GM04503 (cell line): ENCODE measurements at places on chromosomes 1 and 21.
A peak's percentile ranks its signal among the peaks of the same experiment; 100 is the strongest.

DNA sequence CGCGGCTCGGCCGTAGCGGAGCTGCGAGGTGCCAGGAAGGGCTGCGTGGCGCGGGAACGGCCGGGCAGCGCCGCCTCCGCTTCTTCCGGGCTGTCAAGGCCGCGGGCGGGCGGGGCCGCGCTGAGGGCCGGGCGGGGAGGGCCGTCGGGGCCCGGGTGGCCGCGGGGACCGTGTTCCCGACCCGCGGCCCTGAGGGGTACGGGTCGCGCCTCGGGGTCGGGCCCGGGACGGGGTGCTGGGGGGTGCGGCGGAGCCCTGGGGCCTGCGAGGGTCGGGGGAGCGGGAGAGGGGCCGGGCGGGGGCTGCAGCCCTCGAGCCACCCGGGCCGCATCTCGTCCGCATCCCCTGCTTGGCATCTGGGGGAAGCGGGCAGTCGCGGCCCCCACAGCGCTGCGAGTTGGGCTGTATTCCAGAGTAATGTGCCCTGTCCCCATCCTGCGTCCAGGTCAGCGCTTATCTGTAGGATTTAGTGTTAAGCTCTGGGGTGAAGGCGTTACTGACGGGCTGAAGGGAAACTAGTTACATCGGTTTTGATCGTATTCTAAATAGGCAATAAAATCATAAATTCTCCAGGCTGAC, 379 bp downstream of the RER1 start:
- DNase-seq, result no peak

DNA sequence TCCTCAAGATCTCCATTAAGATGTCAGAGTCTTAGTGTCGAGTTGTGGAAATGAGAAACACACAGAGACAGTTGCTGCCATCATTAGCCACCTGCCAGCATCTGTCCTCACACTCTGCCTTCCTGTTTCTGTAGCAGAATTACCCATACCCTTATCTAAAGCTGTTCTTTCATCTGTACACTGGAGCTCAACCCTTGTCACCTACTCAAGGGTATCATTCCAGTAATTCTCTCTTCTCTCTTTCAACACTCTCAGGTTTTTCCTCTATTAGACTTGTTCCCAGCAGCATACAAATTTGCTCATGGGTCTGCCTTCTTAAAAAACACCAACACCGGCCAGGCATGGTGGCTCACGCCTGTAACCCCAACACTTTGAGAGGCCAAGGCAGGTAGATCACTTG, 27.4 kb upstream of the RNF2 start:
- DNase-seq, result no peak

DNA sequence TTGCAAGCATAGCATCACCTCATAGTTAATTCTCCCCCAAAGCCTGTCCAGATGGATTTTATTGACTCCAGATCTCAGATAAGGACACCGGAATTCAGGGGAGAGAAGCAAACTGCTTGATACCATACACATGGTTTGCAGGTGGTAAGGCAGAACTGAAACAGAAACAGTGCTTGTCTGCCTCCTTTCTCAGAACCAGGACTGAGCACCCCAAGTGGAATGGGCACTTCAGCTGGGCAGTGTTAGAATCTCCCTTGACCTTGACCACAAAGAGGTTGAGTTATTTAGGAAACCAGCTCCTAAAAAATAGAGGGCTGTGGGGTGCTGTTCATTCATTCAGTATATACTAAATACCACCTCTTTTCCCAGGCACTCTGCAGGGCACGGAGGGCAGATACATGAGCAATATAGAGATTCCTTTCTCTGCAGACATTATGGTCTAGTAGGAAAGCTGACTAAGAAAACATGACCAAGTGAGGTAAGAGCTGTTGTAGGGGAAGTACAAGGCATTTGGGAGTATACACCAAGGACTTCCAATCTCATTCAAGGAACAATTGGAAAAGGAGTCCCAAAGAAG, 185.2 kb downstream of the C1orf94 start:
- DNase-seq, result no peak

DNA sequence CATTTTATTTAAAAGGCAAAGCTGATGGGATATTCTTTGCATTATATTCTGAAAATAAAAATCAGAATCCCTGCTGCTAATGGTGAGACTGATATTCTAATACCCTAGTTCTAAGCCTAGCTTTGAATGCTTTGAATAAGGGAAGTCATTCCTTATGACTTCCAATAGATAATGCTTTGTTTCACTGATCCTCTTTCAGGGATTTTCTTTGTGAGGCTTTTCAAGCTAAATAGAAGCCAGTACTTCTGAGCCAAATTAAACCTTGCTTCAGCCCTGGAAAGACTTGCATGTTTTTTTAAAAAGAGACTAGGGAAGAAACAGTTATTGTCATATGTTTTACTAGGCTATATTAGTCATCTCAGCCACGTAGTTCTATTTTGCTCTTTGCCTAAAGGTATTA, 68.5 kb upstream of the CACYBP start:
- no peak for DNase-seq

DNA sequence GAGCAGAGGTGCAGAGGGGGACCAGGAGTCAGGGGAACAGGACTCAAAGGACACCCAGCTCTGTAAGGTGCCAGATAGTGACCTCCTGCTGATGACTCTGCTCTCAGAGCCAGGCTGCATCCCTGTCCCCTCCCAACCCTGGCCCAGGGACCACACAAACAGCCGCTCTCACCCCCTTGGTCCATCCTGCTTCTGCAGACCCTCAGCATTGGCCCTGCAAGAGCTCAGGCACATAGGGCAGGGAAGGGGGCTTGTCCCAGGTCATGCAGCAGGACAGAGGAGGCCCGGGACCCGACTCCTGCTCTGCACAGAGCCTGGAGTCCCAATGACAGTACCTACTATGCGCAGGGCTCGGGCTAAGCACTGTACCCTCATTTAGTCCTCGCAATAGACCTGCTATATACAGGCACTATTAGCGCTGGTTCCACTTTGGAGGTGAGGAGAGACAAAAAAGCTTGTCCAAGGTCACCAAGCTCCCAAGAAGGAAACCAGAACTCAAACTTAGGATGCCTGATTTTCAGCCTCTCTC, 15.7 kb downstream of the EPHA2 start:
- DNase-seq, result no peak

DNA sequence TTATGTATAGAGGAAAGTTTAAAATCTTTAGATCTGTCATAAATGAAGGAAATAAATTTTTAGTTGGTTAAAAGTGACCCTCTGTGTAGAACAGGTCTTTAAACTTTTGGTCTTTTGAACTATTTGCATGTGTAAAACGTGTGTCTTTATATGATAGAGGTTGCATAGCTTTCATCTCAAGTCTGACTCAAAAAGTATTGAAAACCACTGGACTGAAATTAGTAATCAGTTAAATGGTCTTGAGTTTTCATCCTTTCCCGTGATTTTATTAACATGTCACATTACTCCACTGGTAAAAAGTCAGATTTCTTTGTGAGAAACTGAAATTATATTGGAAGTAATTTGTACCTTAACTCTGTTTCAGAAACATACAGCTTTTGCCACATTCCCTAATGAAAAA, 1.8 kb downstream of the RNPC3 start:
- DNase-seq, result no peak

DNA sequence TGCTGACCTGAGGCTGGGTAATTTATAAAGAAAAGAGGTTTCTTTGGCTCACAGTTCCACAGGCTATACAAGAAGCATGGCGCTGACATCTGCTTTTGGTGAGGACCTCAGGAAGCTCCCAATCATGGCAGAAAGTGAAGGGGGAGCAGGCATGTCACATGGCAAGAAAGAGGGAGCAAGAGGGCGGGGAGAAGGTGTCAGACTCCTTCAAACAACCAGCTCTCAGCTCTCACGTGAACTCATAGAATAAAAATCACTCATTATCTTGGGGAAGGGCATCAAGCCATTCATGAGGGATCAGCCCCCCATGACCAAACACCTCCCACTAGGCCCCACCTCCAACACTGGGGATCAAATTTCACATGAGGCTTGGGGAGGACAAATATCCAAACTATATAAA, 266.8 kb downstream of the RHOU start:
- DNase-seq, result no peak

DNA sequence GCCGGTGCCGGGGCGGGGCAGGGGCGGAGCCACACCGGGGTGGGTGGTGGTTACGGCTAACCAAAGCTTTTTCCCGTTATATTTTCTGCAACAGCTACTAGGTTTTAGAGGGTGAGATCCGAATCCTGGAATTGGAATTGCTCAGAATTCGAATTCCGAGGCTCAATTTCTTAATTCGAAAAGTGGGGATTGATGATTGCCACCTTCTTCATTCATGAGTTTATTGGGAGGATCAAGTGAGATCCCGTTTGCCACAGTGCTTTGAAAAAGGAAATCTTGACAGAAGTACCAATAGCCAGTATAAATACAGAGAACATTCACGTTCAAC, 207 bp upstream of the SVBP start:
- no peak for DNase-seq

GRCh38 chr1:224390517-224390916, 33.8 kb downstream of the CNIH4 start:
- DNase-seq, result no peak

GRCh38 chr1:16112596-16113555, 39.4 kb upstream of the FAM131C start:
- no peak for DNase-seq

GRCh38 chr1:172378109-172378760, 42.2 kb upstream of the C1orf105 start:
- DNase-seq, result no peak

GRCh38 chr1:185561629-185562028, 172.6 kb upstream of the HMCN1 start:
- peak; percentile 64 for DNase-seq

DNA sequence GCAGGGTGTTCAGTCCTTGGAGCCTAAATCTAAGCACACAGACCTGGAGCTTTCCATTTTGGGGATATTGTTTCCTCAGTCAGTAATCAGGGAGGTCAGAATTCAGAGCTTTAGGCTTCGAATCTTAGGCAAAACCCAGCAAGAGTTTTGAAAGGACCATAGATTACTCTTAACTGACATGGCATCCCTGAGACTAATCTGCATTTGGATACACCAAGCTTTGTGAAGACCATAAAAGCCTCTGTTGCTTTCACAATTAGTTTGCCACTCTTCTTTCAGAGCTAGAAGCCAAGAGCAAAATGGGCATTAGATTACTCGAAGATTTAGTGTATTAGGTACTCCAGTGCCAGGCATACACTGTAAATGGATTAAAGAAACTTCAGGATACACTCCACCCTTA, 131.8 kb upstream of the GREM2 start:
- no peak for DNase-seq

- no peak for DNase-seq
These were observed 336.5 kb downstream of the RPS6KC1 start for GRCh38 chr1:213387380-213388015.

DNA sequence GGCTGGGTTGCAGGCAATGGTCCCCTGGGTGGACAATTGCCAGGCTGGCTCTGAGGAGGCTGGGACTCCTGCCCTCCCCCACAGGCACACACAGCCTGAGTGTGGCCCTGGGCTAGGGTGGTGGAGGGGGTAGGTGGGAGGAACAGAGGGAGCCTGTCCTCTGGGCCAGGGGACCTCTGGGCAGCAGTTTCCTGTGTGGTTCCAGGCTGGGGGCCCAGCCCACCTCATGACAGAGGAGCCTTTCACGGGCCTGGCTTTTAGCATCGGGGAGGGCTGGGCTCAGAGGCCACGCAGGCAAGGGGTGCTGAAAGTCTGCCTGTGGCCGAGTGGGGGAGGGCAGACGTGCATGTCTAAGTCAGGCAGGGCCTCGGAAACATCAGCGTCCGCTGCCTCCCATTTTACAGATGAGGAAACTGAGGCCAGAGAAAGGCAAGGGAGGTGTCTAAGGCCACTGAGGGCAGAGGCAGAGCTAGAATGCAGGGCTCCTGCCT, 7.0 kb downstream of the EXTL1 start:
- no peak for DNase-seq

DNA sequence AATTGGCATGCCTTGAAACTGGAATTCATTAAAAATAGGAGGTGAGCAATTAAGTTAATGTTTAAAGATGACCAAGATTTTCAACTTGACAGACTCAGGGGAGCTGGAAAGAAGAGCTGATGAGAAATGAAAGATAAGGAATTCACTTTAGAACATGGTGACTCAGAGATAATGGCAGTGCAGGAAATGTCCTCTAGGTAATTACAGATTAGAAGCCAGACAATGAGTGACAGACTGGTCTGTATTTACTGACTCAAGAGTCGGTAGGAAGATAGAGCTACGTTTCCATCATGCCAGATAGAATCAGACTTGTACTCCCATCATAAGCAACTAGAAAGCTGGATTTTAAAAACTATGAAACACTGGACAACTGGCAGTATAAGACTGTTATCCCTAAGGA, 151.6 kb downstream of the AJAP1 start:
- DNase-seq, result no peak

- DNase-seq, result no peak
These were observed 19.9 kb upstream of the LDLRAP1 start for GRCh38 chr1:25523542-25523941.
